ENCODE measurements at places on chromosomes 13 and 19.

DNA sequence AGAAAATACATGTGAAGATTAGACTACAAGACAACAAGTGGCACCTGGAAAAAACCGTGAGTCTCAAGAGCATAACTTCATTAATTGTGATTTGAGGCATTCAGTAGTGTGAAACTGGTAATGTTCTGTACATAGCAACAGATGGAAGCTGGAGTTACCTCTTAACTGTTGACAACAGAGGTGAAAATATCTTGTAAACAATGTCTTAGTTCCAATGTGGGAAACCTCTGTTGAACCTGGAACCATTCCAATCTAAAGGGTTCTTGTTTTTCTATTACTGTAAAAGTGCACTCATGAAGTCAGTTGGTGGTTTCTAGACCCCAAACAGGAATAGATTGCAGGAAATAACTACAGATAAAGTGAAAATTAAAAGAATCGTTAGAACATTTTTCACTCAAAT is 728.4 kb downstream of the SLITRK1 start:
- no peak for DNase-seq

- DNase-seq, result peak; percentile 89
These were observed 513 bp downstream of the CIRBP start for GRCh38 chr19:1269478-1270212.

DNA sequence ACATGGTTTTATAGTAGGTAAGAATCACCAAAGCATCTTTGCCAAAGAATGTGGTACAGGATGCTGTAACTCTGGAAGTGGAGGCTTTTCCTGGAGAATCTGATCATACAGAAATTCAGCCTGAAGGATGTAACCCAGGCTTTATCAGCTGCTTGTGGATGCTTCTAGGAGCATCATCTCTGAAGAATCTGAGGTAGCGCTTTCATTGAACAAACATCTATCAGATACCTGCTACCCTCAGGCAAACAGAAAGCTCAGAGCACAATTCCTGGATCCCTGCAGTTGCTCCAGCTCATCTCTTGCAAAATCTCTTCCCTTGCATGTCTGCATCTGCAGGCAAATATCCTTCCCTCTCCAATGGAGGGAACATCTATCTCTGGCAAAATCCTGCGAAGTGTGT is 9.3 kb downstream of the FAM124A start:
- no peak for DNase-seq

DNA sequence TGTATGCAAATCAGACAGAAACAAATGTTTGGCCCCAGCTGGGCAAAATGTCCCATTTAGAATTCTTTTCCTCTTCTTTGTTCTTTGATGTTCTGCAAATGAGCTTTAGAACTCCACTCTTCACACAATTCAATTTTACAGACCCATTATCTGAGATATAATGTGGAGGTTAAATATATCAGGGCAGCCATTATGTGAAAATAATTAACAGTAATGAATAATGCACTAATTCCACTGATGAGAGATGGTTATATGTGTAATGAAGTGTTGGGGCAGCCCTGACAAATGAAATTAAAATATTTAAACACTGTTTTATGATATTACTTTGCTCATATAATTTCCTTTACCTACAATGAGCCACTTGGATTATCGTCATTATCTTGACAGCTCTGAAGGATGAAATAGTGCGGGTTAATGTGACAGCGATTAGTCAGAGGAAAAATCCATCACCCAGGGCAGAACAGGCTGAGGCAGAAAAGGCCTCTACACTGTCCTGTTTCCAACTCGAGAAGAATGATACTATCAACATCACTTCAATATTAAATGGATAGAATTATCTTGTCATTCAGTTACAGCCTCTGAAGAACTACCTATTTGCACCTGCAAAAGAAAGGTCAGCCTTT is 321.1 kb downstream of the RBM26 start:
- no peak for DNase-seq

- no peak for DNase-seq
These were observed 22.0 kb upstream of the GPR18 start for GRCh38 chr13:99280166-99280565.

DNA sequence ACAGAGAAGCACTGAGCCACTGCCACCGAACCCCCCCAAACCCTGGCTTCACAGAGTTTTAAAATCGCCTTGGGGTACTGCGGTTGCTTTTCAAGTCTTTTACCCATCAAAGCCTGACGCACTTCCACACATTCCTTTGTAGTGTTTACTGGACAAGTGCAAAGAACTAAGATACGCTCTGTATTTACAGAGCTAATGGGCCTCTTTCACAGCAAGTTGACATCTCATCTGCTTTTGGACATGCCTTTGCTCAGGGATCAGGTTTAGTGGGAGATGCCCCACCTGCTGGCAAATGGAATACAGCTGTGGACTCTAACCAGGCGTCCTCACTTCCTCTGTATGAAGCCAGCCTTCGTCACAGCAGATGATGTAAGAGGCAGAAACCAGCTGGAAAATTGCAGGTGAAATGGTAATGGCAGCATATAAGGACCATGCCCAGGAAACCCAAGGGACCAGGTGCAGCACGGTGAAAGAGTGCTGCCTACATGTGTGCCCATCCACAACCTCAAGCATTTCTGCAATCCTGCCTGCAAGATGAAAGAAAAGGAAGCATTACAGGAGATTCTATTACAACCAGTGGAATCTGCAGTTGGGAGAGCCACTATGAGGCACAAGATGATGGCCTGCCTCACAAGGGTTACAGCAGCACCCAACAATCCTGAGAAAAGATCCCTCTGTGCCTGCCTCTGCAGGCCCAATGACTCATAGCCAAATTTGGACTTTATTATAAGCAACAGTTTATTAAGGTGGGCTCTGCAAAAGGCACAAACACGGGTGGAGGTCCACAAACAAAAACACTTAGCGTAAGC is 34.7 kb downstream of the BRD4 start:
- peak; percentile 32 for DNase-seq

DNA sequence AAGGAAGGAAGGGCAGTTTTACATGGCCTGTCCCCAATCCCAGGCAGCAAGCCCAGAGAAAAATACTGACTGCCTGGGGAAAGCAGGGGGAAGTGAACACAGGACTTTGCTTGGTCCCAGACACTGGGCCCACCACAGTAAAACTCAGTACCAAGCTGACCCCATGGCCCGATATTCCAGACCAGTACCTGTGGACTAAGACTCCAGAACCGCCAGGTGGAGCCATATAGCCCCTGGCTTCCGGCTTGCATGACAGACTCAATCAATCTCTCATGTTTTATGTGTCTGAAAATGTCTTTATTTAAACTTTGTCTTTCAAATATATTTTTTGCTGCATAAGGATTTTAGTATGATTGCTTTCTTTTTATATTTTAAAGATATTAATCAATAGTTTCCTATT is 767.9 kb upstream of the SLITRK6 start:
- no peak for DNase-seq

- no peak for DNase-seq
These were observed 216.5 kb downstream of the EFNB2 start for GRCh38 chr13:106318941-106319411.

DNA sequence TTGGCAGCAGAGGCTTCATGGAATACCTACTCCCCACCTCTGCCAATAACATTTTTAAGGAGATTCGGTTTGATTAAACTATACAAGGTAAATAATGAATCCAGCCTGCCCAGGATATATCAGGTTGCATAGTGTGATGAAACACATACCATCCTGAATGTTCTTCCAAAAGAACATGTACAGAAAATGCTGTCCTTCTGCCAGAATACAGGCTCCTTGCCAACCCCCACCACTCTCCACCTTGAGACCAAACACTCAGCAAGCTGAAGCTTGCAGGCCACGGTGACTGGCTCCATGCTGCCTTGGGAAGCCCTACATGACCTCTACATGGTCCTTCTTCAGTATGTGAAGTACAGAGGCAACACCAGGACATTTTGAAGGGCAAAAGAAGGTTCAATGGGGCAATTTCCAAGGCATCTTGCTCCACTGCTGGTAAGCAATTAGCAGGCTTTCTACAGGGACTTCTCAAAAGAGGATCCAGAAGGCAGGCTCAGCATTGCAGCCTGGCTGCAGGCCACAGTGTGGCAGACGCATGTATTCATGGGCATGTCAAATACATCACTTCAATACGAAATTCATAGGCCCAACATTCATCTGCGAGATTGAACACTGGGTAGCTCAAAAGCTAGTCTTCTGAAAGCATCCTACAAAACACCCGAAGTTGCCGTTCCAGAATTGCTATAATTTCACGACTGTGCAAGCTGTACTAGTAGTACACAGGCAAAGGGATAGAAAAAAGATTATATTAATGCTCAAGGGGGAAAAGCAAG is 62.4 kb upstream of the SERP2 start:
- DNase-seq, result no peak

- DNase-seq, result no peak
These were observed 40.0 kb downstream of the COL4A2 start for GRCh38 chr13:110347088-110347487.

Measured in activated CD4-positive, alpha-beta T cell treated with anti-CD3 and anti-CD28 coated beads, Interleukin-2, amount 50 U/mL, for 16 hours (primary cell).